ENCODE measurements at places on chromosomes 2 and 18. TPM values are rescaled to one million over a fixed set of nuclear protein-coding genes. Genes with fewer than 3 reads are reported as not detected.

The GPR35 gene
- 4.7 TPM for total RNA-seq

The NTSR2 gene
- total RNA-seq, result not detected

The CDH19 gene
- 12.9 TPM for total RNA-seq

The DYNAP gene
- not detected for total RNA-seq

The MYO3B gene
- 0.98 TPM for total RNA-seq

The OTOS gene
- not detected for total RNA-seq

The SLC16A14 gene
- total RNA-seq, result 7.5 TPM

The LIPG gene
- 0.16 TPM for total RNA-seq

The ESPNL gene
- total RNA-seq, result 0.15 TPM
